ENCODE measurements at places on chromosomes 6 and 20.

DNA sequence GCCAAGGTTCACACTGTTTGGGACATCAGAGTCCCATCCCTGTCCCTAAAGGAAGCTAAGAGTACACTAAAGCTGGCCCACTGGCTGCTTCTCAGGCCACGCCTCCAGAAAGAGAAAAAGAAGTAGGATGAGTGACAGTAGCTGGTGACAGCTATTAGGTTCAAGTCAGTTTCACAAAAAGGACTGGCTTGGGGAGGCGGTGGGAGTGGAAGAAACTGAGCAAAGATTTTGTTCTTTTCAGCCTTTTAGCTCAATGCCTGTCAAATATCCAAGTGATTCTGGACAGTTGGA, 374.7 kb downstream of the ZFAND3 start:
- no peak for DNase-seq

DNA sequence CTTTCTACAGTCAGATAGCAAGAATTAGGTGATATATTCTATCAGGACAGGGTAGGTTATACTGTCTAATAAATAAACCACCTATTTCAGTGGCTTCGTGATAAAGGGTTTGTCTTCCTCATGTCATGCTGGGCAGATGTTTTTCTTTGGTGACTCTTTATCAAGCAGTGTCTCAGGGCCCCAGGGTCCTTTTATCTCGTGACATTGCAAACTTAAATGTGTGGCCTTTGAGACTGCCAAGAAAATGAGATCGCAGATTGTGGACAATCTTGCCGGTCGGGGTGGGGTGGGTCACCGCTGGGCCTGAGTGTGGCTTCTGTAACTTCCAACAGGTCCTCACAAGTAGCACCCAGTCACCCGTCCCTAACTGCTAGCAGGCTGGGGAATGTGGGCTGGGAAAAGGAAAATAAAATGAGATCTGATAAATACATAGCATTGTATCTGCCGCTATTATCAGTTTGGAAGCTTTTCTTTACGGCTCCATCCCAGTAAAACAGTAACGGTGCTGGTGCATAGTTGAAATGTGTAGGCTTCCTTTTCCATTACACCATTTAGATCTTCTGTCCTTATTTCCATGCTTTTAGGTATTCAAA, 50.5 kb upstream of the BMP6 start:
- DNase-seq, result no peak

DNA sequence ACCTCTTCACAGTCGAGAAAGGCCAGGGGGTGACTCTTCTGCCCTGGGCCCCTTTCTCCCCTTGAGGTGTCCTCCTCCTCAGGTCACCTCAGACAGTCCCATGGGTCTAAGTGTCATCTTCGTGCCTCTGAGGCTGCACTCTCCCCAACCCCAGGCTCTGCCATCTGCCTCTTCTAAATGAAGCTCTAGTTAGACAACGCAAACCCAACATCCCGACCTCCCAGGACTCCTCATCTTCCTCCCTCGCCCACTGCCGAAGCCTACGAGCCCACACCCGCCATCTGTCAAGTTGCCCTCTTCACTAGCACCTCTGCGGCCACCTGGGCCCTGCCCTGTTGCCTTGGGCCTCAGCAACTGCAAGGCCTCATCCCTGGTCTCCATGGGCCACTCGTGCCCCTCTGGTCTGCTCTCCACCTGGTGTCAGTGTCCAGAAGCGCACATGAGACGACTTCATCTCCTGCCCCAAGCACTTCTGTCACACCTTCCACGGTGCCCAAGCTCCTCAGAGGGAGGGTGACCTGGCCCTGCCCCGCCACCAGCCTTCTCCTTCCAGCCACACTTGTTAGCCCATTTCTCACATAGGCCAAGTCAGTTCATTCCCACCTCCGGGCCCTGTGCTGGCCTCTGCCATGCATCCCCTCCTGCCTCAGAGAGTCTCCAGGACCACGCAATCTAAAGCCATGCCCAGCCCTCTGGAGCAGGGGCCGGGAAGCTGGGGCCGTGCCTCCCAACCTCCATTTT, 53.8 kb downstream of the RRBP1 start:
- no peak for DNase-seq

DNA sequence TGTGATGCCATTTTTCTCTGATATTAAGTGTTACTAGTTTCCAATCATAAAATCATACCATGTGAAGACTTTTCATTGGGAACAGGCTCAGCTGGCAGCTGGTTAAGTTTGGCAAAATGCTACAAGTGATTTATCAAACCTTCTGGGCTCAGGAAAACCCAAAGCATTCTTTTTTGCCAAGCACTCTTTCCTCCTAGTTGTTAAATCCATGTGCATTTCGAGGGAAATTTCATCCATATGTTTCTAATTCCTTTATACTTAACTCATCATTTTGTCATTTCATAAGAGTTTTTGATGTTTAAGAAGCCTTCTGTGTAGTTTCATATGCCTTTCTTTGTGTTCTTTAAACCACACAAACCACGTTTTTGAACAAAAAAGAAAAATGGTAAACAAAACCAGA, 217.6 kb upstream of the PDE10A start:
- DNase-seq, result no peak

DNA sequence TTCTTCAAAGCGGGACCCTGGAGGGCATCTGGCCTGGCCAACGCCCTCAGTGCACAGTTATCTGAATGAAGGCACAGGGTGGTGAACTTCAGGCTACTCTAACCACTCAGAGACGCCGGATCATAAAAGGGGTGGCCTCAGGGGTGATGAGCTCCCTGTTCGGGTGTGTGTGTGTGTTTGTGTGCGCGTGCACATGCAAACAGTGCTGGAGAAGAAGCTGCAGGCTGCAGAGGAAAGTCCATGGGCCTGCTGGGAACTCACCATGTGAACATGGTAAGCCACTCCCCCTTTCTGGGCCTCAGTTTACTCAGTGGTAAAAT, 42.0 kb downstream of the KIAA1755 start:
- no peak for DNase-seq

- DNase-seq, result peak; percentile 70
Measured at GRCh38 chr6:28141500-28142329, at the start of gene ZKSCAN8. Gene ZKSCAN8 (plus strand): TSS chr6:28141883. CDS start chr6:28148408, 6,525 bp downstream.

DNA sequence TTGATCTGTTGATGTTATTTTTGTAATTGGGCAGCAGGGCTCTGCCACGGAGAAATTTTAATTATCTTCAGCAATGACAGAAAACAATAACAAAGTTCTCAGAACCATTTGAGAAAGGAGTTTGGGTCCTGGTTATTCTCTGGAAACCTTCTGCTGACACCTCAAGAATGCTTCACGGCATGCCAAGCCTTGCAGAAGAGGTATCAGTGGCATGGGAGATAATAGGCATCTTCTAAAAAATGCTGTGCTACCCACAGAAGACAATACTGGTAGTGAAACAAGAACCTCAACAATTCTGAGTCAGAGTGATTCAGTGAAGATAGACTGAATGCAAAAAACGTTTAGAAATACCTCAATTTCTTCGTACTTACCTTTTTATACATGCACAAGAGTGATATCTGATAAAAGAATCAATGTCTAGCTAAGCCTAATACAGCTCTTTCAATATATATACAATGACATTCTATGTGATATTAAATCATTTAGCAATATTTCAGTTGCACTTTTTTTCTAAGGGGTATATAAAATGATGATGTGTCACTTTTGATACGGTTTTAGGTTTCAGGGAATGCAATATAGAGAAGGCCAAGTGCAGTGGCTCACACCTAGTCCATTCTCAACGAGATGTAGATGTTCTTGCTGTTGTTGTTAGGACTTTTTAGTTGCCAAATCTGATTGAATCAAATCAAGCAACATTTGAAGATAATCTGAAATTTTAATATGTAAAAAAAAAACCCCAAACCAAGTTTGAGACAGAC, 110.4 kb upstream of the COL21A1 start:
- no peak for DNase-seq

DNA sequence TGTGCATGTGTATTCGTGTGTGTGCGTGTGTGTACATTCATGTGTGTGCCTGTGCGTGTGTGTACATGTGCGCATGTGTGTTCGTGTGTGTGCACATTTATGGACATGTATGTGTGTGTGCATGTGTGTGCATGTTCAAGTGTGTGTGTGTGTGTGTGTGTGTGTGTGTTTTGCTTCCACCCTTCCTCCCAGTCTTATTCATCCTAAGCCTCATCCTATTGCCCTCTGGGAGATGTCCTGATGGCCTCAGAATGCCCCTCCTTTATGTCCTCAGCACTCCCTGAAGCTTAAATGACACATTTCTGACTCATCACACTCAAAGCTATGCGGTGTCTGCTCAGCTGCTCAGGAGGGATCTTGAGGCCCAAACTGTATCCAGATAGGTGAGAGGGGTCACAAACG, 76.6 kb upstream of the CCDC167 start:
- DNase-seq, result no peak

DNA sequence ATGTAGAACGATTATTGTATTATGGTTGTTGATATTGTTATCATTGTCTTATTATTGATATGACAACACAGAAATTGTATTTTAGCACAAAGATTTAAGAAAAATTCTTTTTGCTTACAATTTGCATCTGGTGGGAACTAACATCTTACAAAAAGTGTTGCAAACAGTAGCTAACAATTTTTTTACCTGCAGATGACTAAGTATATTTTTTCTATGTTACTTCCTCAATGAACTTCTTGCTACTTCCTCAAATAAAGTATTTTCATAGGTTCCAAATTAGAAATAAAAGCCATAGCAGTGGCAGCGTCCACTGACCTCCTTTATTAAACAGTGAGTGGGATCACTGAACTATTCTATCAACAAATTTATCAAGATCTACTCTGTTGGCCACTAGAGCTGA, 847.0 kb downstream of the PHF3 start:
- no peak for DNase-seq

DNA sequence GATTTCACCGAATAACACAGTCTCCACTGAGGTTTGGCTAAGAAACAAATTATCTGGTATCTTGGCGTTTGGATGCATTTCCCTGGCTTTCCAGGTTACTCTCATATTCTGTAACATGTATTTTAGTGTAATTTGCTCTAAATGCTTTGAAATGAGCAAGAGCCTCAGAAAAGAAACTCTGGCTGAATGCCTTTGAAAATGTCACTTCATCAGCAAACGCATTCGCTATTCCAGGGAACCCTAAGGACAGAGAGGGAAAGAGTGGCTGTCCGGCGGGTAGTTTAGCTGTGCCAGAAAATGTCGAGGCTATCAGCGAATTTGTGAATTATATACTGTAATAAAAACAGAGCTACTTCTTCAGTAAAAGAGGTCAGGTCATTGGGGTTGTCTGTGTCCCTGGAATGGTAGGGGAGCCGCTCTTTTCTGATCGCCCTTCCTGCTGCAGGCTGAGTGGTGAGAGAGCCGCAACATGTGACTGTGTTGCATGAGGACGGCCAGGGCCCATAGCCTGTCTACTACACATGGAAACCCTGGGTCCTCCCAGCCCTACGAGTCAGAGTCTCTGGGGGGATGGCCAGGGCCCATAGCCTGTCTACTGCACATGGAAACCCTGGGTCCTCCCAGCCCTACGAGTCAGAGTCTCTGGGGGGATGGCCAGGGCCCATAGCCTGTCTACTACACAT, 57.3 kb downstream of the SMOC2 start:
- no peak for DNase-seq

DNA sequence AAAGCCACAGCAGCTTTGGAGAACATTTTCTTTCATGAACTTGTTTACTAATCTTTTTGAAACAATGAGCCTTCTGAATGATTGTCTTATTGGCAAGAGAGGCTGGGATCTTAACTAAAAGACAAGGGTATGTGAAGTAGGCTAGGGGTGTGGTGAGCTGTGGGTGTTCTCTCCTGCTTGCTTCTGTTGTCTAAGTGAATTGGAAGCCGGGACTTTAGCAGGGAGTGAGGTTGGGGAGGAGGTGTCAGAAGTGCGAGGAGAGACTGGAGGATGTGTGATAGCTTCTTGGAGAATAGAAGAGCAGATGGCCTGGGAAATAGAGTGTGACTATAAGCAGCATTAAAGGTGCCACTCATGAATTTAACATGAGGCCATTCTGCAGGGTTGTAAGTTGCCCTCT, 562.8 kb downstream of the UTRN start:
- no peak for DNase-seq

DNA sequence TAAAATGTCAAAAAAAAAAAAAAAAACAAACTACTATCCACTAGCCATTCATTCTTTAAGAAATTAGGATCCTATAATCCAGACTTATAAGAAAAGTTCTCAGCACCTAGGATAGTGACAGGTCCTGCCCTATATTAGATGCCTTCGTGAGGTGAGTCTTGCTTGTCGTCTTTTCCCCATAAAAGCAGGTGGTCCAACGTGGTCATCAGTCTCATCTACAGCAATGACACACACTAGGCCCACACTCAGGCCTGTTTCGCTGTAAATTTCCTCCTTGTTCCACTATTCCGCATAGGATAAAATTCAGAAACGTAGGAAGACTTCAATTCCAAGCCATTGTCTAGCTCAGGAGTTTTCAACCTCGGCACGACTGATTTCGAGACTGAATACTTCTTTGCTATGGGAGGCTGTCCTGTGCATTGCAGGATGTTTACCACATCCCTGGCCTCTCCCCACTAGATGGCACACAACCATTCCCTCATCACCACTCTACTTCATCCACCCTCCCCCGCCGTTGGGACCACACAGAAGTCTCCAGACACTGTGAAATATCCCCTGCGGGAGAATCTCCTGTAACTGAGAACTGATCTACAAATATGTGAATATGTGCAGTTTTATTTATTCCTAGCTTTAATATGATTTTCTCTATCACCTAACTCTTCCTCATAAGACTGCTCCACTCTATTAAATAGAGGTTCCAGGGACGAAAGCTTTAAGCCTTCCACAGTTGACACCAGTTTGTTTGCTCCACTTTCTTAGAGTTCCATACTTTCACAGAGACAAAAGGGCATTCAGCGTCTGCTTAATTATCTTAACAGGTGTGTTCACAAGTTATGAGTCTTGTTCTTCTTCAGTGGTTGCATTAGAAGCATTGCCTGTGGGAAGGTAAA, 346.3 kb downstream of the BMP2 start:
- DNase-seq, result no peak

GRCh38 chr6:88574651-88575050, 388.8 kb downstream of the RNGTT start:
- DNase-seq, result no peak

- no peak for DNase-seq
Measured at GRCh38 chr6:37127961-37128862, 41.7 kb upstream of the PIM1 start.

GRCh38 chr6:167046861-167047495, 47.8 kb downstream of the CEP43 start:
- DNase-seq, result no peak

DNA sequence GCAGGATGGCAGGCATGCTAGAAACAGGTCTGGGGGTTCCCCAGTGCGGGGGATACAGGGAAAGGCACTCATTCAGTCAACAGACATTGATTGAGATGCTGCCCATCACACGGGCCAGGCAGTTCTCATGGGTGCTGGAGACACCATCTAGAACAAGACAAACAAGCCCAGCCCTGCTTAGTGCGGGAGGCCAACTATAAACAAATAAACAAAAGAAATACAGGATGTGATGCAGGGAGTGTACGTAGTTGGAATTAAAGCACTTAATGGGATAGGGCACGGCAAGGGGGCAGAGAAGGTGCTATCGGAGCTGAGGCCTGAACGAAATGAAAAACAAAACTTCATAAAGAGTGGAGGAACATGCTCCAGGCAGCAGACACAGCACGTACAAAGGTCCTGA, 169.3 kb downstream of the PREX1 start:
- no peak for DNase-seq

- no peak for DNase-seq
Measured at GRCh38 chr6:4632421-4632820, 143.8 kb upstream of the CDYL start.

GRCh38 chr6:135439549-135439948, 58.0 kb downstream of the AHI1 start:
- DNase-seq, result no peak
